Tongue (tissue), 3 donors: ENCODE measurements at places on chromosomes 6 and 20. TPM values are rescaled to one million over a fixed set of nuclear protein-coding genes. Genes with fewer than 3 reads are reported as not detected.

DNA sequence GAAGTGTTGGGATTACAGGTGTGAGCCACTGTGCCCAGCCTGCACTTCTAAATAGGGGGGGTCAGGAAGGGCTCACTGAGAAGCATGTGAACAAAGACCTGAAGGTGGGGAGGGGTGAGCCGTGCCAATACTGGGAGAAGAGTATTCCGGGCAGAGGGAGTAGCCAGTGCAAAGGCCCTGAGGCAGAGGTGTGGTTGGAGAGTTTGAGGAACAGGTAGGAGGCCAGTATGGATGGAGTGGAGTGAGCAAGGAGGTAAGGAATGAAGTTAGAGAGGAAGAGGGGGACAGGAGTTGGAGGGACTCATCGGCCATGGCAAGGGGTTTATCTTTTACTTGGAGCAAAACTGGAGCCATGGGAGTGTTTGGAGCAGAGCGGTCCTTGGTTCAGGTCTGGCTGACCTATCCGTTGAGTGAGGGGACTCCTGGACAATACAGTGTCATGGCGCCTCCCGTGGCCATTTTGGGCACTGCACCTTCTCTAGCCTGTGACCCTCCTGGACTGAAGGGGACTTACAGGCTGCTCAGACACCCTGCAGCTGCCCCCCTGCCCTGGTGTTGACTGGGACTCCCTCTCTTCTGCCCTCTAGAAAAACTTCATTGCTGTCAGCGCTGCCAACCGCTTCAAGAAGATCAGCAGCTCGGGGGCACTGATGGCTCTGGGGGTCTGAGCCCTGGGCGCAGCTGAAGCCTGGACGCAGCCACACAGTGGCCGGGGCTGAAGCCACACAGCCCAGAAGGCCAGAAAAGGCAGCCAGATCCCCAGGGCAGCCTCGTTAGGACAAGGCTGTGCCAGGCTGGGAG lies 12.1 kb downstream of the FOXS1 start:
- DNase-seq: peak; percentile 78

DNA sequence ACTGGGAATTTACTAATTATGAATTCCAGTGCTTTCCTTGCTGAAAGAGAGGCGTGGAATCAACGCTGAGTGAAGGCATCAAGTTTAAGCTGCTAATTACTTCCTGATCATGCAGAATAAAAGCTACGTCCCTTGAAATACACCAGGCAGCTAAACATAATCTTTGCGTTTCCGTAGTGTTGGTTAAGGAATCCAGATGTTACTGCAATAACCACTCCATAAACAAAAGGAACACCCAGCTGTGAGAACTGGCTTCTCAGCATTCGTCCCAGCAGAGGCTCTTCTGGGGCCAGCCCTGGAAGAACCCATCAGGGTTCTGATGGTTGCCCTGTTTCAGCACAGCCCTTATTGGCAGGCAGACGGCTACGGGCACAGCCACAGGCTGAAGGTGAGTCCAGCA lies 111.4 kb downstream of the CDH26 start:
- peak; percentile 58 for DNase-seq

DNA sequence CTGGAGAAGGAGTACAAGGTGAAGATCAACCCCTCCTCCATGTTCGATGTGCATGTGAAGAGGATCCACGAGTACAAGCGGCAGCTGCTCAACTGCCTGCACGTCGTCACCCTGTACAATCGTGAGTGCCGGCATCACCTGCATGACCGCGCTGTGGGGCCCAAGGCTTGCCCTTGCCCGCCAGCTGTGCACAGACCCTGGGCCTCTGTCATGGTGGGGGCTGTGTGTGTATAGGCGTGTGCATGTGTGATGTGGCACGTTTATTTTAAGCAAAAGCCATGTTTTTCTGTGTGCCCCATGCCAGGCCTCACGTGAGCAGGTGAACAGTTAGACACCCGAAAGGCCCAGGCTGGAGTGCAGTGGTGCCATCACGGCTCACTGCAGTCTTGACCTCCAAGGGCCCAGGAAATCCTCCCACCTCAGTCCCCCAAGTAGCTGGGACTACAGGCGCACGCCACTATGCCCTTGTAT lies 36.3 kb downstream of the PYGB start:
- DNase-seq: no peak

The FOXQ1 gene
- total RNA-seq: 6.4 TPM

The ZSCAN16 gene
- total RNA-seq: 3.5 TPM

The HDGFL1 gene
- not detected for total RNA-seq

GRCh38 chr20:2922957-2923356 lies 49.7 kb downstream of the PTPRA start:
- DNase-seq: no peak

- DNase-seq: peak; percentile 20
These were observed 8.5 kb downstream of the ENPP4 start for GRCh38 chr6:46138281-46138680.

The TMEM244 gene
- 2.3 TPM for total RNA-seq

The SPATS1 gene
- total RNA-seq: not detected

GRCh38 chr20:48921883-48922820 lies 641 bp downstream of the ARFGEF2 start:
- no peak for DNase-seq

DNA sequence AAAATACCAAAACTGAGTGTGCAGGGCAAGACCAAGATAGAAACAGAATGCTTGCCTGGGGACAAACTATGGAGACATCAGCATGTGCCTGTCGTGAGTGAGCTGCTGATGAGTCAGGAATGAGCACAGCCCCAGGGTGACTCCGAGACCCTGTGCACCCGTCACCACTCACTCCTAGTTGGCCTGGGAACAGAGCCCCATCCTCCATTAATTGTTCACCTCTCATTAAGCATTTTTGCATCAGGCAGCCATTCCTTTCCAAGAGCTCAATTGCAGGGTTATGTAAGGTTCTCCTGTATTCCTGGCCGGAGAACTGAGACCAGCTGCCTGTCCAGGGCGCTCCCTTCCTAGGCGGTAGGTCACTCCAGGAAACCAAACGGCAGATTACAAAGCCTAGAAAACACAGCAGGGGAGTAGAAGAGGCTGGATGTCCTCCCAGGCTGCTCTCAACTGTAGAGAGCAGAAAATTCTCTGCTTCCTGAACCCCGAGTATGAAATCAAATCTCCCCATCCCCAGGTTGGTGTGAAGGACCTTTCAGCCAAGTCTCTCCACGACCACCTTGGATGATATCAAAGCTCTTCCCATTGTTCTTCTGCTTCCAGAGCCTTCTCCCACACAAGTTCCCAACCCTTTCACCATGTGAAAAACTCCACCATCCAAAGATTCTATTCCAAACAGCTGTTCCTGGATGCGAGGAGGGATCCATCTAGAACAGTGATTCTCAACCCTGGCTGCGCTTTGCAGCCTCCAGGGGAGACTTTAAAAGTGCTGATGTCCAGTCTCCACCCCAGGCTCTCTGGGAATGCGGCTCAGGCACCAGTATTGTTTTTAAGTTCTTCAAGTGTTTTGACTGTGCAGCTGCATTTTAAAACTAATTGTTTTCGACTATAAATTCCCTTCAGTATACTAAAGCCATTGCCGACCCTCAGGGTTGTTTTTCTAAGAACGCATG lies 532.6 kb upstream of the JARID2 start:
- DNase-seq: no peak

DNA sequence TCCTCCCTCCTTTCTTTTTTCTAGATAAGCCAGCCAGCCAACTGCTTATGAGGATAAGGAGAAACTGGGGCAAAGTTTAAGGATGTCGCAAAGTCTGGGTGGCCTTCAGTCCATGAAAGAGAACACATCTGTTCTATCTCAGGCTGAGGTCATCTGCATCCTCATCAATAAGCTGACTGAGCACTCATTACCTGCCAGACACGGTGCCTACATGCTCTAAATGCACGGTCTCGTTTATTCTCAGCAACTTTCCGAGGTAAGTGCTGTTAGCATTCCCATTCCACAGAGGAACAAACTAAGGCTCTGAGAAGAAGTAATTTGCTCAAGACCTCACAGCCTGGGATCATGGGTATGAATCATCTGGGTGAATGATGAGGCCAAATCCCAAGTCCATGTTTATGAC lies 133.1 kb downstream of the BCAS1 start:
- DNase-seq: no peak

GRCh38 chr20:24785141-24786110 lies 163.6 kb upstream of the CST7 start:
- no peak for DNase-seq

- no peak for DNase-seq
These were observed 68.8 kb downstream of the IBTK start for GRCh38 chr6:82178759-82179112.

GRCh38 chr20:64112691-64113443 lies 5.5 kb upstream of the NPBWR2 start:
- DNase-seq: no peak

The OR12D3 gene
- not detected for total RNA-seq

GRCh38 chr6:5674141-5674540 lies 332.6 kb downstream of the NRN1 start:
- peak; percentile 18 for DNase-seq

The SEMG1 gene
- total RNA-seq: not detected

The RFX6 gene
- not detected for total RNA-seq

DNA sequence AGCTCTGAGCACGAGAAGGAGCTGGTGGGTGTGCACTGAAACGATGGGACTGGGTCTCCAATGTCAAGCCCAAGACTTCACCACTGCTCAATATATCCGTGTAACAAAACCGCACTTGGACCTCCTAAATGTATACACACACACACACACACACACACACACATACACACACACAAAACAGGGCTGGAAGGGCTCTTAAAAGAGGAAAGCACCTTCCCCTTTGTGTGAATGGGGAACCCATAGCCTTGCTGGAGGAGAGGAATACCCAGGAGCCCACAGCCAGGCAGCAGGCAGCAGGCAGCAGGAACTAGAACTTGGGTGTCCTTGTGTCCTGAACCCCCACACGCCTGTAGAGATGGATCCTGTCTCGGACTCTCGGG lies 29.8 kb downstream of the TGM2 start:
- no peak for DNase-seq

GRCh38 chr20:3723284-3723683 lies 9.2 kb upstream of the HSPA12B start:
- no peak for DNase-seq

DNA sequence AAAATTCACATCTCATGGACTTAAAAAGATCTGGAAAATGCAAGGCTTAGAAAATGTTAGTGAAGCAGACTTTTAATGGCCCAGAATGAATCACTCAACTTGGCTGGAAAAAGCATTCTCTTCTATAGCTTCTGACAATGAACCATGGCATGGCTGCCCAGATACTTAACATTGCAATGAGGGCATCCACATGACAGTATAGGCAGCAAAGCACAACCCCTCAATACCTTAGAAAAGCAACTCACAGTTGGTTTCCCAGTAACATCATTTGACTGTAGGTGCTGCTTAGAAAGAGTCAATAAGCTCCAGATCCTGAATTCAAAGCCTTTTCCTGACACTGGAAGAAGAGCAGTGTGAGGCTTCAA lies 155.8 kb downstream of the EYA4 start:
- DNase-seq: peak; percentile 44
